ENCODE measurements at places on chromosomes 6 and 20.

- DNase-seq, result no peak
Observed at GRCh38 chr6:157238346-157238745, 85.0 kb downstream of the TMEM242 start.

DNA sequence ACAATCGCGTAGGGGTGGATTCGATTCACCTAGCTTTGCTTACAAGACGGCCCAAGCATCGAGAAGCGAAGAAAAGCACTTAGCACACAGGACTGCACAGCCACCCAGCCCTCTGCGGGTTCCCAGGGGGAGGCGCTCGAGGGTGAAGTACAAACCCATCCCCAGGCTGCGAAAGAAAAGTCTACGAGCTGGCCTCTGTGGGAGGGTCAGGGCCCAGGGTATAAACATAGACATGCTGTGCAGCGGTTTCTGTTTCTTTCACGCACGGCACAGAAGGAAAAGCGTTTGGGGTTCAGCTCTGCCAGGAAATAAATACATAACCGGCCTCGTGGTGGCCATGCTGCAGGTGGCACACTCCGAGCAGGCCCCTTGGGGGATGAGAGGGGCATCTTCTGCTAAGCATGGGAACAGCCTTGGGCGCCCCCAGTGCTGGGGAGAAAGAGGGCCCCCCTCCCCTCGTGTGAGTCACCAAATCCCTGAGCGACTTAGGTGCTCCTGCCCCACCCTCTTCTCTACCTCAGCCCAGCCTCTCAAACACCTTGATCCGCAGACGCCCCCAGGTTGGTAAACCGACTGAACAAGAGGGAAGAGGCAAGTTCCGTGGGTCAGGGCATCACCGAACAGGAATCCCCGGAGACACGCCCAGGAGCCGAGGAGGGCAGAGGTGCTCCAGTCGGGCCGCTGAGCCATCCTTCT, 91.6 kb upstream of the RIPOR2 start:
- DNase-seq, result no peak

GRCh38 chr6:131362070-131362469, 211.0 kb upstream of the ARG1 start:
- DNase-seq, result no peak

- DNase-seq, result no peak
Observed at GRCh38 chr20:23629017-23629541, 8.7 kb downstream of the CST3 start.

- DNase-seq, result no peak
Observed at GRCh38 chr6:166691746-166692145, 64.7 kb upstream of the RPS6KA2 start.

DNA sequence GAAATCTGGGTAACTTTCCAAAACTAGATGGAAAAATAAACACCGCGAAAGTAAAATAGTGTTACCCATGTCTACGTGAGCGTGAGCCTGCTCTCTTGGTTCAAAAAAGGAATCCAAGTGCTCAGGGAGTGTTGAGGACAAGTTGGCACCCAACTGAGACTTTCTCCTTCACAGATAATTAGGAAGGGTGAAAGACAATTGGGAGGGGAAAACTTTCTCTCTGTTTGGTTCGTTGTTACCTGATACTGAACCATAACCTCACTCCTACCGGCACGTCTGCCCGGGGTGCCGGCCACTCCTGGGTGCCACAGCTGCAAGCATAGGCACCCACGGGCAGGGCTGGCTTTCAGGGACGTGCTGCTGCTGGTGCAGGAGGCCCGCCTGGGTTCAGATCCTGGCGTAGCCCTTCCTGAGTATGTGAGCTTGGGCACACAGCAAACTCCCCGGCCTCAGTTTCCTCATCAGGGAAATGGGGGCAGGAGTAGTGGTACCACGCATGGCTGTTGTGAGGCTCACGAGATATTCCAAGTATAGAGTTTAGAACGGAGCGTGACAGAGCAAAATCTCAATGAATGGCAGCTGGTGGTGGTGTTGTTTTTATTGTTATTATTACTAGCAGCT, 38.2 kb upstream of the PMEPA1 start:
- DNase-seq, result no peak

All from NCI-H1417 treated with DMSO at 0.1 percent for 48 hours (cell line).